ENCODE measurements at places on chromosomes 7 and 10.

- no peak for DNase-seq
Observed at GRCh38 chr7:159114981-159115380, 29.7 kb downstream of the VIPR2 start.

- DNase-seq: no peak
Observed at GRCh38 chr7:119344466-119344865, 928.5 kb upstream of the KCND2 start.

DNA sequence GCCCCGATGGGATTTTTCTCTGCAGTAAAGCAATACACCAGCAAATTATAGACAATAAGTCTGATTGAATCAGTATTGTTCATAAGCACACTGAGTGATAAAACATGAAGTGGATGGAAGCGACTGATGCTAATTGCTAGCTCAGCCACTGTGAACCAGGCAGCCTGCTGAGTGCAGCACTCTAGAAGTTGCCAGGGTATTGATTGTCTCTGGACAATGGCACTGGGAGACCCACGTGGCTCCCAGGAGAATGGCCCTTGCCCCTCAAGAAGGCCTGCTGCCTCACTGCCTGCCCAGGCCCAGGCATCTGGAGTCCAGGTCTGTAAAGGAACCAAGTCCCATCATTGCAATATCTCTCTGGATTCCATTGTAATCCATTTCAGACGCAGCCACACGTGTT is 80.4 kb upstream of the TCERG1L start:
- no peak for DNase-seq

- DNase-seq: no peak
Observed at GRCh38 chr10:48446785-48447184, 140.3 kb downstream of the MAPK8 start.

DNA sequence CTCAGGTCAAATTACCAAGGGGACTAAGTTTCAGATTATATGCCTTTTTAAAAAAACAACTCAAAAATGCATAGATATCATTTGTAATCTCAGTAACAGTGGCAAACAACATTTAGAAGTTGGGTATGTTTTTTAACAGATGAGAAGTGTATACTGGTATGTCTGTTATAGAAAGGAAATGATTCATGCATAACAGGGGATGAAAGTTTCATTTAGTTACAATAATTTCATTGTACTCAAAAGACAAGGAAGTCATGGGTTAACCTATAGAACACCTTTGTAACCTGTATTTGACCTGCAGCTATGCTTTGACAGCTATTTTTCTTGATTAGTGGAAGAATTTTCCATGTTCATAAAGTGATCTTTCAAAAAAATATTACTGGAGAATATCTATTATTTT is 35.4 kb upstream of the FAM133B start:
- DNase-seq: no peak
